Dermis microvascular lymphatic vessel endothelial cell (primary cell): ENCODE measurements at places on chromosomes 16 and 17. TPM values are rescaled to one million over a fixed set of nuclear protein-coding genes. Genes with fewer than 3 reads are reported as not detected.

- no peak for DNase-seq
Observed at GRCh38 chr16:86101137-86101896, 202.4 kb downstream of the IRF8 start.

KRT20 gene
- not detected in 2 replicates for total RNA-seq

DNA sequence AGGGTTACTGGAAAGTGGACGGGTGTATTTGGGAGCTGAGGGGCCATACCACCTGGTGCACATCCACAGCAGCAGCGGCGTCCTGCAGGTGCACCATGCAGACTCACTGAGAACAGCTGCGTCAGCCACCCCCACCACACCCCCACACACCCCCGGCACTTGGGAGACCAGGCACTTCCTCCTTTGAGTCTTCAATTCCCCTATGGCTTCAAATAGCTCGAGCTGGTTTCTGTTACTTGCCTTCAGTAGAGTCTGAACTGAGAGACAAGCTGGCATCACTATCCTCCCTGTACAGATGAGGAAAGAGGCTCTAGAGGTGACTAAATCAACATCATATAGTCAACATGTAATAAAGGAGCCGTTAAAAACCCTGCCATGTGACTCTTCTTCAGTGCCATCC lies 15.4 kb downstream of the CUEDC1 start:
- DNase-seq = no peak

CFAP97D1 gene
- total RNA-seq = under 0.01 TPM in 1 of 2 replicates, not detected in the other

DNA sequence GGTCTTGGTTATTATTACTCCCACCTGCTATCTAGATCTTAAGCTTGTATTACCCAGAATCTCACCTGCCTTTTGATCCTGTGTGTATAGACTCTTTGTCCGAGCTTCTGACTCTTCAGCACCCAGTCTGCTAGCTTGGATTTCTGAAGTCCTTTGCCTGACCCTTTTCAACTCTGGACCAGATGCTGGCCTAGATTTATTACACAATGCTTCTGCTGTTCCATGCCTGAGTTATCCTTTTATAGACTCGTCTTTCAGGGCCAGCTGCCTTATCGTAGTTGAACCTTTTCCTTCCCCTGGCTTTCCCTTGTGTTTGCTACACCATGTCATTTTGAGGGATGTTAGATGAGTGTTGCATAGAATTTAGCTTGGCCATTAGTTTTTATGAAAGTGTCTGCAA lies 32.6 kb downstream of the RHOT1 start:
- no peak for DNase-seq

ACAP1 gene
- 0.26 and 1.0 TPM in 2 replicates for total RNA-seq

AGRP gene
- total RNA-seq = not detected in 2 replicates

KRTAP4-5 gene
- total RNA-seq = not detected in 2 replicates

- DNase-seq = peak; percentile 17
Observed at GRCh38 chr17:19646788-19647696, 1.5 kb upstream of the ALDH3A2 start.

- no peak for DNase-seq
Observed at GRCh38 chr17:71337938-71338337, 782.9 kb upstream of the SOX9 start.

MT1F gene
- 0.51 and 0.64 TPM in 2 replicates for total RNA-seq

DNA sequence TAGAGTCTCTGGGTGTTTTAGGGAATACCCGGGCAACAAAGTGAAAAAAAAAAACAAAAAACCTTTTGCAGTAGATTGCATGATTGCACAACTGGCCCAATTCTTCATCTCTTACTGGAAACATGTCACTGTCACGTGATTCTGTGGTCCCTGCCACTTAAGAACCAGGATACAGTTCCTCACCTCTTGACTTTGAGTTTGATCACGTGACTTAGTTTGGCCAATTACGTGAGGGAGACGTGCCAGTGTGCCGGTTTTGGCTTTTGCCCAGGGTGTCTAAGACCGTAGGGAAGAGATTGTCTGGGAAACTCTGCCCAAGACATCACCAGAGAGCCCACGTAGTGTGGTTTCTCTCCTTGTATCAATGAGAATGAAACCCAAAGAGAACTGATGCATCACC lies 88.7 kb downstream of the GRIN2A start:
- no peak for DNase-seq

DNA sequence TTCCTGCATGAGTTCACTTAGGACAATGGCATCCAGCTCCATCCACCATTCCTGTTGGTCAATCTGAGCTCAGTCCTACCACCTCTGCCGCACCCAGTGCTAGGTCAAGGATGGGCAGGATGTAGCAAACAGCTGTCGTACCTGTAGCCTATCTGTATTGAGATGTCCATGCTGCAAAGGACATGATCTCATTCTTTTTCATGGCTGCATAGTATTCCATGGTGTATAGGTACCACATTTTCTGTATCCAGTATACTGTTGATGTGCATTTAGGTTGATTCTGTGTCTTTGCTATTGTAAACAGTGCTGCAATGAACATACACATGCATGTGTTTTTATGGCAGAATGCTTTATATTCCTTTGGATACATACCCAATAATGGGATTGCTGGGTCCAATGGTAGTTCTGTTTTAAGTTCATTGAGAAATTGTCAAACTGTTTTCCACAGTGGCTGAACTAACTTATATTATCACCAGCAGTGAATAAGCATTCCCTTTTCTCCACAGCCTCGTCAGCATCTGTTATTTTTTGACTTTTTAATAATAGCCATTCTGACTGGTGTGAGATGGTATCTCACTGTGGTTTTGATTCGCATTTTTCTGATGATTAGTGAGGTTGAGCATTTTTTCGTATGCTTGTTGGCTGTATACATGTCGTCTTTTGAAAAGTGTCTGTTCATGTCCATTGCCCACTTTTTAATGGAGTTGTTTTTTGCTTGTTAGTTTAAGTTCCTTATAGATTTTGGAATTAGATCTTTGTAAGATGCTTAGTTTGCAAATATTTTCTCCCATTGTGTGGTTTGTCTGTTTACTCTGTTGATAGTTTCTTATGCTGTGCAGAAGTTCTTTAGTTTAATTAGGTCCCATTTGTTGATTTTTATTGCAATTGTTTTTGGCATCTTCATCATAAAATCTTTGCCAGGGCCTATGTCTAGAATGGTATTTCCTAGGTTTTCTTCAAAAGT lies 7.2 kb upstream of the MRTFB start:
- no peak for DNase-seq

TMEM100 gene
- 3.1 and 5.6 TPM in 2 replicates for total RNA-seq

KRTAP1-1 gene
- not detected in 2 replicates for total RNA-seq

DNA sequence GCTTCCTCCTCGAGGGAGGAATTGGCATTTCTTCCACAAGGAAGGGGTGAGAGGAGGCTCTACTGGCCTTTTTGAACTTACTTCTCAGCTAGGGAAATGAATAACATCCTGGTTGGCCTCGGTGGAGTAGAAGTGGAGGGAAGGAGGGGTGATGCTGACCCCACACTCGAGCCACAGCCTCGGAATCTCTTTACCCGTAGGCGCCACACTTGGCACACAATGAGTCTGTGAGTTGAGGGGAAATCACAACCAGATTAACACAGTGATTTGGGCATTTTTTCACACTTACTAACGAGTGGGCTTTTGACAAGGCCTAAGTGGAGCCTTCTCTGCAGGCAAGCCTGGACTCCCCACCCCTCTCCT lies 47.3 kb upstream of the TBX2 start:
- DNase-seq = peak; percentile 55

SLC38A8 gene
- total RNA-seq = not detected in 2 replicates

GRCh38 chr17:49223517-49224197 lies 6.9 kb downstream of the PHOSPHO1 start:
- peak; percentile 38 for DNase-seq
